HT1080 (cell line): ENCODE measurements at places on chromosomes 6 and 20. TPM values are rescaled to one million over a fixed set of nuclear protein-coding genes. Genes with fewer than 3 reads are reported as not detected.
A peak's percentile ranks its signal among the peaks of the same experiment; 100 is the strongest.

The C6orf62 gene
- total RNA-seq: 57.0 and 64.9 TPM in 2 replicates

The IL17A gene
- not detected in 2 replicates for total RNA-seq

The DEF6 gene
- 8.9 and 9.1 TPM in 2 replicates for total RNA-seq

The SMLR1 gene
- total RNA-seq: not detected in 2 replicates

The CGAS gene
- total RNA-seq: 1.4 and 2.3 TPM in 2 replicates

The LINC00237 gene
- total RNA-seq: not detected in 2 replicates

GRCh38 chr6:139693735-139694134 is 319.3 kb upstream of the CITED2 start:
- no peak for DNase-seq

DNA sequence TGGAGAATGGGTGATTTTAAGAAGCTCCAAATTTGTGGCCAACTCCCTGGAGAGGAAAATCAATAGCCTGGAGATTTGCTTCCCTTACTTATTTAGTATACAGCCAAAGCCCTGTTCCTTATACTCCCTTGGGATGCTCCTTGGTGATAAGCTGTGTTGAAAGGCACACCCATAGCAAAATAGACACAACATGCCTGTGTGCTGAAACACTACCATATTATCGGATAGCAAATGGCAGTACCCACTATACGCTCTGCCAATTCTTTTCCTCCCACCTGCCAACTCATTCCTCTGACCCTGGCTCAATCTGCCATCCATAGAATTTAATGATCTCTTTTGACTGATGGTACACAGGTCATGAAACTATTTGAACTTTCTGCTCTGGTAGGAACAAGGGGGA is 98.2 kb downstream of the CLIC5 start:
- no peak for DNase-seq

- peak; percentile 78 for DNase-seq
Measured at GRCh38 chr6:30508890-30509736, 19.8 kb downstream of the HLA-E start.

DNA sequence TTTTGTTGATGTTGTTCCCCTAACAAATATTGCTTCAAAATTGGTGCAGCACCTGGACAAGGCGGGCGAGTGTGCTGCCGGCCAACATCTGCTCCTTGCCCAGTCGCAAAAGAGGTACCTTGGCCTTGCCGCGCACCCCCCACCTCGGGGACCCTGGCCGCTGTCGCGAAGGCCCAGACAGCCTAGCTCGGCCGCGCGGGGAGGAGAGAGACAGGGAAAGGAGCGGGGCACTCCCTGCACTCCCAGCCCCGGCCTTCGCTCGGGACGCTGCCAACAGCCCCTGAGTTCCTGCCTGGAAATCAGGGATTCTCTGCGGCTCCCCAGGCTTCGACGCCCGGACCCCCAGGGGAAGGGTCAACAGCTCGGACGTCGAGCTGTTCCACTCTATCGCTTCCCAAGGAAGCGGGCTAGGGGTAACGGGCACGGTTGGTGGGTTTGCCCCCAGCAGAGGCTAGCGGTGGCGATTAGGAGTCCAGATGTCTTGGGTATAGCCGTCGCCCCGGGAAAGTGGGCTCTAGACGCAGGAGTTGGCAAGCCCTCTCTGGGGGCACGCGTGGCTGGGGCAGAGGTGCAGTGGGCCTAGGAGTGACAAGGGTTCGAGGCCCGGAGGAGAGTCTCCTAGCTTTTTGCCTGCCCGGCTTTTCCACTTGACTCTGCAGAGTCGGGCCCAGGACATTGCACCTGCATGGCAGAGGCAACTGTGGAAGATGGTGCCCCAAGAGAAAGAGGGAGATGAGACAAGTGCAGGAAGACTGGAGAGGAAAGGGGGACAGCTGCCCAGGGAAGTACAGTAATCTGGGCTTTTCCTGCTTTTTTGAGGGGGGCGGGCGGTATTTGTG is 8.2 kb downstream of the POU3F2 start:
- no peak for DNase-seq

DNA sequence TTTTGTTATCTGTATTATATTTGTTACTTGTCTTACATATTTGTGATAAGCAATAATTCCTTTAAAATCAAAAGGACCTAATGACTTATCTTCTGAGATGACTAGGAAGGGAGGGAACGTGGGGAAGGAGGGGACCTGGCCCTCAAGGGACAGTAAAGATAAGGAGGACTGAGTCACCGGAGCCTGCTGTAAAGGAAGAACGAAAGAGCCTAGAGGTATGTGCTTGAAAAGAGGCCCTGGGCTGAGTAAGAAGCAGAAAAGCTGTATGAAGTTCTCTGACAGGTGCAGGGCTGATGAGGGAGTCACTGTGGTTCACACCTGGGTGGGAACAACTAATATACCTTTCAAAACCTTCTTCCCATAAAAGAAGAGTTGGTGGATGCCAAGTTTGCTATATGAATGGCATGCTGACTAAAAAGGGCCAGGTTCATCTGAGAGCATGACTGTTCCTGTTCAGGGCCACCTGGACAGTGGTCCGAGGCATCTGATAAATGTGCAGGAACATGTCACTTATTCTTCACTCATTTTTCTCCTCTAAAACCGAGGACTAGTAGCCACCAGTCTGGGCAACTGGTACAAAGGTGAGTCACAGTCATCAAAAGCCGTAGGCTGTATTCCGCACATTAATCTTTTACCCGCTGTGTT is 111.3 kb downstream of the TNFAIP3 start:
- peak; percentile 10 for DNase-seq

- no peak for DNase-seq
Measured at GRCh38 chr6:159390381-159390780, 221.2 kb downstream of the FNDC1 start.

- DNase-seq: peak; percentile 77
Measured at GRCh38 chr6:7166410-7167293, 58.9 kb downstream of the RREB1 start.

GRCh38 chr6:44001318-44002066 is 125.8 kb downstream of the MRPL14 start:
- DNase-seq: no peak

DNA sequence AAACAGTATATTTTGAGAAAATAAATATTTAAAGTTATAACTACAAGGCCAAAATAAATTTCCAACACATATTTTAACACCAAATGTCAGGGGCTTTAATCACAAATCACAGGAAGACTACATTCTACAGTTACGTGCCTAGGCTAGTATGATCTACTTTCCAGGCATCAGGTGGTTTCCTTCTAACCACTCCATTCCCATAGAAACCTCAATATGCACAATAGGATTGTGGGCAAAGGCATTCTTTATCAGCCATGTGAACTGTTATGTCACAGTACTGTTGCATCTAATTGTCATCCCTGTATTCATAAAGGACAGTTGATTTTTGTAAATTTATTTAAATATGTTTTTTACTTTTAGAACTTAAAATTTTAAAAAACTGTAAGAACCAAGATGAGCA is 32.4 kb downstream of the ATG5 start:
- DNase-seq: no peak

GRCh38 chr6:125231133-125231532 is 70.6 kb downstream of the HDDC2 start:
- DNase-seq: no peak

DNA sequence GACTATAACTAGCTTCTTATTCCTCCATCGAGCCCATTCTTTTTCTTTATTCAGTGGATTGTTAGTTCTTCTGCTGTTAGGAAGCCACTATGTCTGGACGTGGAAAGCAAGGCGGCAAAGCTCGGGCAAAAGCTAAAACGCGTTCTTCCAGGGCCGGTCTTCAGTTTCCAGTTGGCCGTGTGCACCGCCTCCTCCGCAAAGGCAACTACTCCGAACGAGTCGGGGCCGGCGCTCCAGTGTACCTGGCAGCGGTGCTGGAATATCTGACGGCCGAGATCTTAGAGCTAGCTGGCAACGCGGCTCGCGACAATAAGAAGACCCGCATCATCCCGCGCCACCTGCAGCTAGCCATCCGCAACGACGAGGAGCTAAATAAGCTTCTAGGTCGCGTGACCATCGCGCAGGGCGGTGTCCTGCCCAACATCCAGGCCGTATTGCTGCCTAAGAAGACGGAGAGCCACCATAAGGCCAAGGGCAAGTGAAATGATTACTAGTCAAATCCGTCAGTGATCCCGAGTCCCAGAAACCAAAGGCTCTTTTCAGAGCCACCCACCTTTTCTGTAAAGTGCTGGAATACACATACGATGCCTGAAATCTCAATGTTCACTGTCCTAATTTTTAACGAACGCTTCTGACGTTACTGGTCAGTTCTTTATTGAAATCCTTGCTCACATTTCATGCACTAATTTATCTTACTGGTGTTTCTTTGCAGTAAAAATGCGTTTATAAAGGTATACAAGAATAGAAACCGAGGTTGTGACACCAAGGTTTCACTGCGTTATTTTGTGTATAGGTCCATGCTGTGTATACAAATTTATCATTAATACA is 129.9 kb downstream of the HFE start:
- DNase-seq: no peak

DNA sequence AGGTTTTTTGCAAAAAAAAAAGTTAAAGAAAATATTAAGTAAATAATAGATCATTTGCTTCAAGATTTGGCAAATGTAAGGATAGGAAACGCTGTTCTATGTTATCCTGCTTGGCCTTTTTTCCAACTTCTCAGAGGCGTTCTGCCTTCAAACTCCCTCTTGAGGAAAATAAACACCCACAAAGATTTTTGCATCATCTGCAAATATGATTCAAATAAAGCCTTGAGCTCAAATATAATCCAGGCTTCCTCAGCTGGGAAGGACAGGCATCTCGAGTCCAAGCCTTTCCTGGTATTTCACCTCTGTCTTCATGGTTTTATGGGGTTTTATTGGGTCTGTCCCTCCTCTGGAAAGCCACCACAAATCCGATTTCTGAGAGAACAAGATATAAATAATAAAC is 67.7 kb upstream of the PTPN1 start:
- DNase-seq: no peak

DNA sequence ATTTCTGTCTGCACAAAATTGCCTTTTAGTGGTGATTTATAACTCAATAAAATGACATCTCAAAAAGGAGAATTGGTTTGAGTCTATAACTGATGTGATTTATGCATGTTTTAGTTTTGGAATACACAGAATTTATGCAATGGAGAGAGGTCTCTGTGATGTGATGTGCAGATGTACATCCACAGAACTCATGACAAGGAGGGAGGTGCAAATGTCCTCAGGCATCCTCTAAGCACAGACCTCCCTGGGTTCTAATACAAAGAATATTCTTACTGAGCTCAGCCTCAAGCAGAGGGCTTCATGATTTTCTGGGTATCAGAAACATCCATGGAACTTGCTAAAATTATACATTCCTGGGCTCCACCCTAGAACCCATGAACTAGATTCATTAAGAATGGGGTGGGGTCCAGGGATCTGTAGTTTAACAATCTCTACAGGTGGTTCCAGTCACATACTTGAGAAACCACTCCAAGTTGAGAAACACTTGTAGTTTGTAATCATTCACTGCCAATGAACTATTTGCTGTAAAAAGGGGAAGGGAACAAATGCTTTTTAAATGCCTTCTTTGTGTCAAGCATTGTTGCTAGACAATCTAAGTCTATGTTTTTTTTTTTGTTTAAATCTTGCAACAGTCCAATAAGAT is 60.2 kb upstream of the NEDD9 start:
- no peak for DNase-seq

- DNase-seq: no peak
Measured at GRCh38 chr6:126145351-126145750, 159.0 kb downstream of the TRMT11 start.

- no peak for DNase-seq
Measured at GRCh38 chr6:132016396-132016795, 65.2 kb upstream of the CCN2 start.

DNA sequence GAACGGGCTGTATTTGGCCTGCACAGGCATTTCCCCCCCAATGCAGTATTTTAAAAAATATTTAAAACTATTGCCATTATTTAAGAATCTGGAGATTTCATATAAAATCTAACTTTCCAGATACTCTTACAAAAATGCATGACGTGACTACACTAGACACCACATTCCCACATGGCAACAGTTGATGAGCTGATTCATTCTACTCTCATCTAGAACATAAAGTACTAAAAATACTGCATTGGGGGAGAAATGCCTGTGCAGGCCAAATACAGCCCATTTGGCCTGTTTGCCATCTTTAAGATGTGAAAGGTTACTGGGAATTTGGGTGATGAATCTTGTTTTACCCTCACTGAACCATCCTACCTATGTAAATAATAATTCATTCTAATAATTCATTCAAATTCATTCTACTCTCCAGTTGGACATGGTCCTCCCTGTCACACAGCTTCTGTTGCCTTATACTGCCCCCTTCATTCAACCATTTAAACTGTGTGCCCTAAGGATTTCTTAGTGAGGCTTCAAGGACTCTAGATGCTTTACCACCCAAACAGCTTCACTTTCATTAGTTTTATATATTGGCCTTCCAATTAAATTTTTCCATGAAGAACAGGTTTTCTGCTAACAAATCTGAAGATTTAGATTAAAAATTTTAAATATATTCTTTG is 6.9 kb upstream of the ZSCAN16 start:
- DNase-seq: no peak

- DNase-seq: no peak
Measured at GRCh38 chr6:21457647-21458046, 135.9 kb upstream of the SOX4 start.
